ENCODE measurements at places on chromosomes 16 and 17.
A peak's percentile ranks its signal among the peaks of the same experiment; 100 is the strongest.

DNA sequence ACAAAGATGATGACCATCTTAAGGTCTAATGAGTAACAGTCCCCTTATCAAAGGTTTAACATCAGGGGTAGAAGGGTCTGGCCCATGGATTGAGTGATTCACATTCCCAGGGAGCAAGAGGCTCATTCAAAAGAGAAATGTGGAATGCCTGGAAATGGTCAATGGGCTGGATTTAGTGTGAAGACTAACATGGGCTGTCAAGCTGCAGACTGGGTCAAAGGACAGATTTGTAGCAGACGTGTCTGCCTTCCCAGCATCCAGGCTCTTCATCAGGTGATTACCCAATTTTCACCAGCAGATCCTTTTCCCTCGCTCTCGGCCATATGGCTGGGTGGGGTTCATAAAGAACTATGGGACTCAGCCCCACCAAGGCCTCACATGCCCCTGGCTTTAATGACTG is 26.8 kb downstream of the DCUN1D3 start:
- DNase-seq, result no peak

GRCh38 chr16:19488213-19488640 is 33.7 kb downstream of the GDE1 start:
- DNase-seq, result no peak

DNA sequence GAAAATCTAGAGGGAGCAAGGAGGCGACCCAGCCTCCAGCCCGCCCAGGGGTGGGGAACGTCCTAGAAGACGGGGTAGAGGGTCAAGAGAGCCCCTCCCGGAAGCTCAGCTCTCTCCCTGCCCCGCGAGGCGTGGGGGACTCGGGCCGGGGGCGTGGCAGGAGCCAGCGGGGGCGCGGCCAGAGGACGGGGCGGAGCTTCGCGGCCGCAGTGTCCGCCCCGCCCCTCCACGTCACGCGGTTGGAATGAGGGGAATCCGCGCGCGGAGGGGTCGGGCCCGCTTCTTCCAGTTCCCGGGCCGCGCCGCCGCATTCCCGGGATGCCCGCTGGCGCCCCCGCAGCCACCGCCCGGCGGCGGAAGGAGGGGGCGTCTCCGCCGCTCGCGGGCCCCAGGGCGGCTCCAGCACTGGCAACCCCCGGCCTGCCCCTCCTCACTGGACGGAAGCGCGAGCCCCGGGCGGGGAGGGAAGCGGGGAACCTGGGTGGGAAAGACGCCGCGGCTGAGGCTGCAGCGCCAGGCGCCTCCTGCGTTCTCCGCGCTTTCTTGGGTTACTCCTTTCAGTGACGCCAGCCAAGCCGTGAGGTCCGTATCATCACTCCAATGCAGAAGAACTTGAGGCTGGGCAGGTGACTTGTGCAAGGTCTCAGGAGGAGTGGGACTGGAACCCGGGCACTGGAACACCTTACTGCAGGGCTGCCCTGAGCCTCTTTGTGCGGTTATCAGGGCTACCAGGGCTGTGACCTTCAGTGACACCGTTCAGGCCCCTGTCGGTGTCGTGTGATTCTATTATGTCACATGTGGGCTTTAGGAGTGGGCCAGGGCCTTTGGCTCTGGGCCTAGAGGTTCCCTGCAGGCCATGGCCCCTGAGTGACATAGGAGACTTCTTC is 4.3 kb downstream of the MYO1C start:
- peak; percentile 93 for DNase-seq

GRCh38 chr16:17211797-17212196 is 259.0 kb downstream of the XYLT1 start:
- DNase-seq, result no peak

- DNase-seq, result no peak
These were observed 72.6 kb downstream of the SYCE1L start for GRCh38 chr16:77271532-77272426.

- DNase-seq, result no peak
These were observed 135.2 kb upstream of the CPHXL start for GRCh38 chr16:75861311-75862097.

- DNase-seq, result no peak
These were observed 36.5 kb downstream of the HOXB1 start for GRCh38 chr17:48494335-48494734.

DNA sequence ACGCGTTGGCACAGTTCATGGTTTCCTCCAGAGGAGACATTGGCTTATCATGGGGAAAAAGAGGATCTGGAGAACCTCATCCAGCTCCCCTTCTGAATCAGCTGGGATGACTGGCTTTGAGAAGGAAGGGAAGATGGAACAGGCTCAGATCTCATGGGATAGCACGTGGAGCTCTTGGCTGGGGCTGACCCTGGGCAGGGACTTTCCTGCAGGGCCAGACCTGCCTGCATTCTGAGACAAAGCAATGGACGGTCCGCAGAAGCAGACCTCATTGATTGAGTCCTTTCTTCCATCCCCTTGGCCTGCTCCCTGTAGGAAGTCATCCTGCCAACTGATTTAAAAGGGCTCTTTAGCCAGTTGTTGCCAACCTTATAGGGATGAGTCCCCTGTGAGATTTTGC is 26.2 kb downstream of the PLCD3 start:
- no peak for DNase-seq

GRCh38 chr17:82118168-82118814 is 20.3 kb upstream of the FASN start:
- DNase-seq, result no peak

DNA sequence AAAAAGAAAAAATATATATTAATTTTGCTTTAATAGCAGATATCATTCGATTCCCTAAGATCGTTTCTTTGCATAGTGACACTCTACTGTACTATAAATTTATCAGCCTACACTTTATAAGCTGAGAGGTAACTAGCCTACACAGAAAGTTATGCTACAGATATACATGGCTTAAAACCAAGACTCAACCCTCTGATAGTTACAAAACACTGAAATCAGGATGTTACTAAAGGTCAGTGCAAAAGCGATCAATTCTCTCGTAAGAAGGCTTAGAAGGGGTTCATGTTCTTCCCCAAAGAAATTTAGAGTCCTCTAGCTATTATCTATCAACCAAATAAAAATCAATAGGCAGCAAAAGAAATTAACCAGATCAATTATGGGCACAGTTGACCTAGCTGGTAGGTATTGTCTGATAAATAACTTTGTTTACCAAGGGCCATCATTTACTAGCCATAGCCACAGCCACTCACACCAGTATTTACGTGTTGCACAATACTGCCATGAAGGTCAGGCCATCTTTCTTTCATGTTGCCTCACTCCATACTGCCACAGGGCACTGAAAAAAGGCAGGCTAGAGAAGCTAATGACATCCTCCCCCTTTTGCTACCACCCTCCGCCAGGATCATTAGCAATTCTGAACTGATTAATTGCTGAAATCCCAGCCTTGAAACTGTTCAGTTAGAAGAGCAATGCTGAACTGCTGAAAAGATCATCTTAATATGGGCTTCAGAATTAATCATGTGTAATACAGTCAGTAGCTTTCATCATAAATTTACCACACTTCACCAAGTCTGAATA is 43.7 kb downstream of the RND2 start:
- DNase-seq, result no peak

GRCh38 chr16:10218490-10219206 is 36.4 kb upstream of the GRIN2A start:
- DNase-seq, result no peak

DNA sequence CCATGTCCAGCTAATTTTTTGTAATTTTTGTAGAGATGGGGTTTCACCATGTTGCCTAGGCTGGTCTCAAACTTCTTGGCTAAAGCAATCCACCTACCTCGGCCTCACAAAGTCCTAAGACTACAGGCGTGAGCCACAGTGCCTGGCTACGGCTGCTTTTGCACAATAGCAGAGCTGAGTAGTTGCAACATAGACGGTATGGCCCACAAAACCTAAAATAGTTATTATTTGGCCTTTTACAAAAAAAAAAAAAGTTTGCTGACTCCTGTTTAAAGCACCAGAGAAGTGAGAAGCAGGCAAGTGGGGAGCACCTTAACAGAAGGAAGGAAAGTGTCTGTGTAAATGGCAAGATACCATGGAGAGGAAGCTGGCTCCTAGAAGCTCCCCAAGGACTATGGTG is 5.3 kb upstream of the HSF5 start:
- DNase-seq, result no peak

- no peak for DNase-seq
These were observed 15.1 kb upstream of the GUCY2D start for GRCh38 chr17:7987112-7987893.

DNA sequence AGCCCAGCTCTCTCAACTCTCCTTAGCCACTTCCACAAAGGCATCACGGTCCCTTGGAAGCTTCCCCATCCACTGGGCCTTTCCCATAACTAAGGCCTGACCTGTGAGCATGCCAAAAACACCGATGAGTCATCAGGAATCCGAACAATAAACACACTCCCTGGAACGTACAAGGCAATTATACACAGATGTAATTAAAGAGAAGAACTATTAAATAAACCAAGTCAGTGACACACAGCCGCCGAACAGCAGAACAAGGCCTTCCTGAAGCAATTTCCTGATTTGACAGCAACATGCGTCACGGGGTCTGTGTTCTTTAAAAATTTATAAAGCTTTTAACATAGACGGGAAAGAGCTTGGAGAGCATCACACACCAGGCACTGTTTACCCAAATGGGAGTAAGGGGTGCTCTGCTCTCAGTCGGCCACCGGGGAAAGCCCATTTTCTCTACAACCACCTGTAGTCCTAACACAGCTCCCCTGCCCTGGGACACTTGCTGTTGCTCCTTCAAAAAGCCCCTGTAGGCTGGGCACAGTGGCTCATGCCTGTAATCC is 29.4 kb downstream of the COG7 start:
- peak; percentile 57 for DNase-seq

DNA sequence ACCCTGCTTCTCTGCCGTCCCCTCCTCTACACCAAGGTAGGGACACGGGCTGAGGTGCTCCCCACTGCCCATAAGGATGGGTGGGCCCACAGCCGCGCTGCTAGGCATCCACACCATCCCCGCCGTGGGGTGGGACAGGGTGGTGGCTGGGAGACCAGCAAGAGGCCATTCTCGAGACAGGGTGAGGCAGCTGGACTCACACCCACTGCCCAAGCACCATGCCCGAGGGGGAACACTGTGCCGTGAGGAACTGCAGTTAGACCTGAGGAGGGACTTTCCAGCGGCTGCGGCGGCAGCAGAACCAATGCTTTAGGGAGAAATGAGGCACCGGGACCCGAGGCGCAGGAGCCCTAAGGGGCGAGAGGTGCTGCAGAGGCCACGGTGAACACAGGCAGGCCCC is 13.3 kb downstream of the PKD1 start:
- no peak for DNase-seq
